CD4-positive, CD25-positive, alpha-beta regulatory T cell (primary cell): ENCODE measurements at places on chromosomes 13 and 19. TPM values are rescaled to one million over a fixed set of nuclear protein-coding genes. Genes with fewer than 3 reads are reported as not detected.

The SBK2 gene
- polyA plus RNA-seq = not detected

The KLF2 gene
- 95.1 TPM for polyA plus RNA-seq

The HSD17B14 gene
- polyA plus RNA-seq = 0.29 TPM

The EID2B gene
- 11.3 TPM for polyA plus RNA-seq

The BST2 gene
- polyA plus RNA-seq = 175 TPM

The ADGRL1 gene
- polyA plus RNA-seq = 0.29 TPM

GRCh38 chr19:1130771-1131717 lies 27.2 kb downstream of the GPX4 start:
- peak; percentile 53 for DNase-seq

GRCh38 chr19:34363094-34363493 lies 1.9 kb upstream of the GPI start:
- no peak for DNase-seq

DNA sequence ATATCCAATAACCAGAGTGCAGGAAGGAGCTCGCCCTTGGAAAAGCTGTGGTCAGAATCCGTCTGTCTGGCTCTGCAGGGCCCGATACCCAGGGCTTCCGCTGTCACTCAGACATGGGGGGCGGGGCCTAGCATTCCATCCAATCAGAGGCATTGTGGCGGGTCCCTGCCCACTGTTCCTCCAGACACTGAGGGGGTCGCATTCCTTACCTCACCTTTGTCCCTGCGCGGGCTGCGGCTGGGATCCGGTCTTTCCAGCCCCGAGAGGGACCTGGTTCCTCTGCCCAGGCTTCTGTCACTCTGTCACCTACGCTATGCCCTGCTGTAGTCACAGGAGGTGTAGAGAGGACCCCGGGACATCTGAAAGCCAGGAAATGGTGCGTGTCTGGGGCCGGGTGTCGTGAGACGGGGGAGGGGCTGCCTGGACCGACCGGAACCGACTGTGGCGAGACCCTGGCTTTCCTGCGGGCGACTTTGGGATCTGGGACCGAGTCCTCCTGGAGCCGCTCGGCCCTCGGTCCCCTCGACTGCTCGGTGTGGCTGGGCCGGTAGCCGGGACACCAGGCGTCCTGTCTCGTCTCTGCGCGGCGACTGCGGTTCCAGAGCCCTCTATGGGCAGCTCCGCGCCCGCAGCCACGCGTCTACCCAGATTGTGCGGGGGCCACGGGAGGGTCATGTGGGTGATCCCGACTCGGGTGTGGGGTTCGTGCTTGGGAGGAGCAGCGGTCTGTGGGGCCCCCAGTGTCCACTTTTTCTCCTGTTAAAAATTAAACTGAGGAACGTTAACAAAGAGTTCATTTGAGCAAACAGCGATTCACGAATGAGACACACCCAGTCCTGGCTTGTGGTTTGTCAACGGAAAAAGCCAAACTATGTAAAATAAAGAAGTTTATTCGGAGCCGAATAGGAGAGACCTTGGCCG lies at the start of gene ZNF69:
TSS of gene ZNF69 (plus strand) at position 172 of the 921 bp plus-strand sequence. CDS start at position 314, 142 bp downstream.
- DNase-seq = peak; percentile 23

DNA sequence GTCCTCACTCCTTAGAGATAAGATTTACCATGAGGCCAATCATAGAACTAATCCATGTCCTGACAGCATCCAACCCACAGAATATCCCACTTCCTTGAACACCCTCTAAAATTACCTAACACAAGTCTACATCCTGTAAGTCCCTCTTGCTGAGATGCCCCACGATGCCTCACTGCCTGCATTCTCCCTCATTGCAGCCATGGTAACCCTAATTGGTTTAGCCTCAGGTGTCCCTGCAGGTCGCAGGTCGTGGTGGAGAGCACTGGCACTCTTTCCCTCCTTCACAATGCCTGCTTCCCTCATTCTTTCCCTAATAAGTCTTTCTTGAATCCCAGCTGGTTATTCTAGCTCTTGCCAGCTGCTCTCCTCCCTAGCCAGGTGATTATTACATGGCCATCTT lies 35.3 kb upstream of the MYO16 start:
- no peak for DNase-seq

DNA sequence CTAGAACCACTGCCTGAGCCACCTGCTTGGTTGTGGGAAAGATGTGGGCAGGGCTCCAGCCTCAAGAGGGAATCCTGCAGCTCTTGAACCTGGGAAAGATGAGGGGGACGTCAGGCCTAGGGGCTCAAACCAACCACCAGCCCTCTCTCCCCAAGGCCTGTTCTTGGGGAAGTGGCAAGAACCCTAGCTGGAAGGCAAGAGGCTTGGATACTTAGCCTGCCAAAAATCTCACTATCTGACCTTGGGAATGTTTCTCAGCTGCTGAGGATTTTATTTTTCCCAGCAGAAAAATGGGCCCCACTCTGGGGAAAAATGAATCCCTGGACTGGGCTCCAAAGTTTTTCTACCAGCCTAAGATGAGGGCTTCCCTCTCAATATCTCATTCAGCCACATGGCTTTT lies 4.6 kb downstream of the USHBP1 start:
- no peak for DNase-seq

- no peak for DNase-seq
These were observed 154.2 kb downstream of the TNFRSF19 start for GRCh38 chr13:23724196-23724970.

- DNase-seq = no peak
These were observed 14.1 kb upstream of the PCDH8 start for GRCh38 chr13:52862358-52863206.

DNA sequence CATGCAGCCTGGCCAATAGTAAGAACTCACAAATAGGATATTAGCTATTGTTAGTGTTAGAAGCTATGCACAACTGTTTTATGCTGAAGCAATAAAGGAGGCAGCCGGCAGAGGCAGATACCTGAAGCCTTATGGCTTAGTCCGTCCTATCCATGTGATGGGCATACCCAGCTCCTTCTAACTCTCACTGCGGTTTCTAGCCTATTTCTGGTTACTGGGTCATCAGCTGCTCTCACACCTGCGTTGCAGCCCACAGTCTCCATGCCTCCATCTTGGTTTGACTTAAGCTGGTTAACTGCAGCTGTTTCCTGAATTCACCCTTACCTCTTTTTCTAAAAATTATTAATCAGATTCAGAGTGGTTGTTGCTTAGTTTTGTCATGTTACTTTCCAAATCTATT lies 40.5 kb upstream of the CNMD start:
- DNase-seq = no peak

GRCh38 chr13:113373811-113374485 lies 10.0 kb upstream of the GRTP1 start:
- DNase-seq = no peak

DNA sequence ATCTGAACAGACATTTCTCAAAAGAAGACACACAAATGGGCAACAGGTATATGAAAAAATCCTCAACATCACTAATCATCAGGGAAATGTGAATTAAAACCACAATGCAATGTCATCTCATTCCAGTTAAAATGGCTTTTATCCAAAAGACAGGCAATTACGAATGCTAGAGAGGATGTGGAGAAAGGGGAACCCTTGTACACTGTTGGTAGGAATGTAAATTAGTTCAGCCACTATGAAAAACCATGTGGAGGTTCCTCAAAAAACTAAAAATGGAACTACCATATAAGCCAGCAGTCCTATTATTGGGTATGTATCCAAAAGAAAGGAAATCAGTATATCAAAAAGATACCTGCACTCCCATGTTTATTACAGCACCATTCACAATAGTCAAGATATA lies 24.7 kb upstream of the ZC3H13 start:
- no peak for DNase-seq
